ENCODE measurements at places on chromosomes 1 and 21.

GRCh38 chr1:242454262-242455051 lies 70.0 kb downstream of the PLD5 start:
- no peak for DNase-seq

- DNase-seq = no peak
These were observed 44.4 kb upstream of the SRP9 start for GRCh38 chr1:225733254-225733653.

GRCh38 chr1:94130851-94131595 lies 10.1 kb upstream of the ABCA4 start:
- DNase-seq = no peak

DNA sequence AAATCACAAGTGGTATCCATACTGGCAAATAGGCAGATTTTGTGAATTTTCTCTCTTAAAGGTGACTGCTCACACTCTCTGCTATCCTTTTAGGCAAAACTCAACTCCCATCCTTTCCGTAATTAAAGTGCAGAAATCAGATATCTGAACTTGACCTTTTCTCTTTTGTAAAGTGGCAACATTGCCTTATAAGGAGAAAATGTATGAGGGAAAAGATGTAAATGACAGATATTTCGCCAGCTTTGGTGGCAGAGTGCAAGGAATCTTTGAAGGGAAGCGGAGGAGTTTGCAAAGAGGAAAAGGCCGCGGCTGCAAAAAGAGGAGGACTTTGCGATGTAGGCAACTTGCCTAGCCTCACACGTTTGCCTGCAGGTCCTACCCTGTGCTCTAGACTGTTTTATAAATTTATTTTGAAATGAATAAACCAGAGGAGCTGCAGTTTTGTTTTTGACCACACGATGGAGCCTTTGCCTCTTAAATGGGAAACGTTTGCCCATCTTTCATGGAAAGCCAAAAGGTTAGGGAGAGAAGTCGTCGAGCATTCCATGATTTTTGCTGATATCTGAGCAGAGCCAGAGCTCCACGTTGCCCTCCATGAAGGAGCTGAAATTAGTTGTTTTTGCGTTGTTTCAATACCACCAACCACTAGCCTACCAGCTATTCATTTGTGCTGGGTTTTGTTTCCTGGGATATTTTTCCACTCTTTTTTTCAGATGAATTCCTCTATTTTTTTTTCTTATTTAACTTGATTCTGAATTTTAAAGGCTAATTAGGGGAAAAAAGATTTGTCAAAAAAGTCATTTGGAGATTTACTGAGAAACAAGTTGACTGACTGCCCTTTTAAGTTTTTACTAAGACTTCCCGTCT lies 242.3 kb downstream of the LMX1A start:
- no peak for DNase-seq

GRCh38 chr1:182110635-182111034 lies 49.1 kb upstream of the ZNF648 start:
- no peak for DNase-seq

- no peak for DNase-seq
These were observed 568.3 kb upstream of the ADAMTS5 start for GRCh38 chr21:27535188-27535587.

- DNase-seq = peak; percentile 46
These were observed 6.0 kb downstream of the CYB561D1 start for GRCh38 chr1:109499661-109500536.

DNA sequence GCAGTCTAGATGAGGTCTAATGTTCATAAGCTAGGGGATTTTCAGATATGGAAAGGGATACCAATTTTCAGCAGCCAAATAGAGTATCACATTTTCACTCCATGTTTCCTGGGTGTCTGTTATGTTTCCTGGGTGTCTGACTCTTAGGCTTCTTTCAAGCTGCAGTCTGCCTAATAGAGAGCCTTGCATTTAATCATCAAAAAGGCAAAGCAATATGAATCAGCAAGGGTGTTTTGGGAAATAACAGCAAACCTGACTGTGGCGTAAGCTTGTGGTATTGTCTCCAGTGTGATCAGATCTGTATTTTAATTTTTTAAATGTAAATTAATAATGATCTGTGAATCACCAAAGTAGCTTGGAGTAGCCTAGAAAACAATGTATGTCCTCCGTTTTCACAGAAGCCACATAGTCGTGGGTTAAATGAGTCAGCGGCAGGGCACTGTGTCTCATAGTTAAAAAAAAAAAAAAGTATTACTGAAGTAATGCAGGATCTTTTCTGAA lies 10.4 kb downstream of the LGALS8 start:
- DNase-seq = peak; percentile 59

DNA sequence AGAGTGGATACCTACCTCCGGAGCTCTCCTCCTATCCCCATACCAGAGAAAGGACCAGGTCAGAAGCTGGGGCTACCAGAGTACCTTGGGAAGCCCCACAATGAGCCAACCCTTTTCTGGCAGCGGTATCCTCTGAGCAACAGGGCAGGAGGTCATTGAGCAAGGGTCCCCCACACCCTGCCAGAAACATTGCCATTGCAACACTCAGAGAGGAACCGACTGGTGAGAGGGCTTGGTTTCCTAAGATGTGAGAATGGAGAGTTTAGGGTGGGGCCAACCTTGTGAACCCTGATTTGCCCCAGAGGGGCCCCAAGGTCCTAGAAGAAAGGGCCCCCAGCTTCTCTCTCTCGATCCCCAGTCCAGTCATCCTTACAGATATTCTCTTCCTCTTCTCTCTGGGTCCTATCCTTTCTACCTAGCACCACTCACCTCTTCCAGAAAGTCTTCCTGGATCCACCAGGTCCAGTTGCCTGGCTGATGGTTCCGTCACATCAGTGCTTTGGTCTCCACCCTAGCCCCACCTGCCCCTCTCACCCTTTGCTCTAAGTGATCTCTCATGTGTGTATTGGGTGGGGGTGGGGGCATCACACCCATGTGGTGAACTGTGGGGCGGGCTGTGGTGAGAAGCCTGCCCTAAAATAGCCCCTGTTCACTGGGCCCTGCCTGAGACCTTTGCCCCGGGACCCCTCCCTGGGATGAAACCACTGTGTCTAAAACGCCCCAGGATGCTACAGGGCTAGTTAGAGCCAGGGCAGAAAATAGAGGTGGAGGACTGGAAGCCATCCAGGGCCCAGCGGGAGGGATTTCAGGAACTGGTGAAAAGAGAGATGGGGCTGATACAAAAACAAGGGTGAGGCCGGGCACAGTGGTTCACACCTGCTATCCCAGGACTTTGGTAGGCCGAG lies 8.7 kb downstream of the FGR start:
- DNase-seq = no peak

GRCh38 chr1:236421022-236421421 lies 26.9 kb downstream of the EDARADD start:
- no peak for DNase-seq

GRCh38 chr21:44612669-44613229 lies 870 bp downstream of the KRTAP10-8 start:
- DNase-seq = no peak

DNA sequence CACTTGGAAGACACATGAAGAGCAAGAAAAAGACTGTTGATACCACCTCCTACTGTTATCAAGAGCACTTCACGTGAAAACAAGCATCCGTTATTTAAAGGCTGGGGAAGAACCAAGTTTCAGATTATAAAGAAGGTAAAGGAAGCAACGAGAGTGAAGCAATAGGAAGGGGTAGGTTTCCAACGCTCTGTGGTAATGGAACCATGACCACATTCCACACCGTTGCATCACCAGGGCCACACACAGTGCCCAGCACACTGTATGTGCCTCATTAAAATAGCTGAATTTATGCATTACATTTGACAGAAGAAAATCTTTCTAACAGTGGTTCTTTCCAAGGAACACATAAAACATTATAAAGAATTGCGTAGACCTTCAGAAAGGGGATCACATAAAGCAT lies 435.8 kb downstream of the MRPL39 start:
- no peak for DNase-seq

DNA sequence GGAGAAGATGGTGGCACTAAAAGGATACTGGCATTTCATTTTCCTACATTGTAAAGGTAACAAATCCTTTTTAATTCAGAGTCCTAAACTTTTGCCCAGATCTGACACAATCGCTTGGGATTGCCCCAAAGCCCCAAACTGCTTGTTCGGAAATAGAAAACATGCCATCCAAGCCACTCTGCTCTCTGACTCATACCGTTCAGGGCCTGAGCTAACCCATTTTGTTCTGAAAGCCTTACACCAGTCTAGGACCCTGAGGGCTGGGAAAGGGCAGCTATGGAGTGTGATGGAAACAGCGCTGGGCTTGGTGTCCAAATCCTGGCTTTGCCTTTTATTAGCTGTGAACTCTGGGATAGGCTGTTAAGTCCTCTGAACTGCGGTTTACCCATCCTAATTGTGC lies 159.4 kb upstream of the UBE2U start:
- DNase-seq = no peak

GRCh38 chr1:109197158-109198042 lies 16.3 kb upstream of the SARS1 start:
- DNase-seq = no peak

DNA sequence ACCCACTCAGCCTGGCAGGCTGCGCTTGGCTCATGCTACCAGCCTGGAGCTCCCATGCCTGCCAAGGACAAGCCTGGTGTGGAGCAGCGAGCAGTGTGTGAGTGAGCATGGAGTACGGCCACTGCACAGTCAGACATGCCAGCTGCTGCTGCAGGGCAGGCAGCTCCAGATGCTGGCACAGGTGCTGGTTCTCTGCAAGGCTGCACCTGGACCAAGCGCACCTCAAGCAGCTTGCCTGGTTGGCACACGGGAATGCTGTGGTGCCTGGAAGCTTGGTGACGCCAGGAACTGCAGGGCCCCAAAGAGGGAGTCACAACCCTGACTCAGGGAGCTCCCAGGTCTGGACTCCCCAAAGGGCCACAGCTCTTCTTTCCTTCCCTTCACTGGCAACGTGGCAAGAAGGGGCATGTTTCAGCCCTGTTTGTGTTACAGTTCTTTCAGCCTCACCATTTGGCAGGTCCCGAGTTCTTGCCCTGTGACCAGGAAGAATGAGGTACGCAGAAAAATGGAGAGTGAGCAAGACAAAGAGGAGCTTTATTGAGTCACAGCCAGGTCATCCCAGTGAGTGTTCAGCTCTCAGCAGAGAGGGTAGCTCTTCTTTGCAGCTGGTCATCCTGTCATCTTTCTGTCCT lies 26.1 kb downstream of the ACOT7 start:
- no peak for DNase-seq

GRCh38 chr1:242425232-242425631 lies 99.3 kb downstream of the PLD5 start:
- no peak for DNase-seq

- no peak for DNase-seq
These were observed 606.3 kb downstream of the NUF2 start for GRCh38 chr1:163928069-163928468.

GRCh38 chr21:24594082-24594481 lies 1013.2 kb downstream of the MRPL39 start:
- DNase-seq = no peak
